Inflammatory macrophage (primary cell): ENCODE measurements at places on chromosomes 12 and 14.
A peak's percentile ranks its signal among the peaks of the same experiment; 100 is the strongest.

DNA sequence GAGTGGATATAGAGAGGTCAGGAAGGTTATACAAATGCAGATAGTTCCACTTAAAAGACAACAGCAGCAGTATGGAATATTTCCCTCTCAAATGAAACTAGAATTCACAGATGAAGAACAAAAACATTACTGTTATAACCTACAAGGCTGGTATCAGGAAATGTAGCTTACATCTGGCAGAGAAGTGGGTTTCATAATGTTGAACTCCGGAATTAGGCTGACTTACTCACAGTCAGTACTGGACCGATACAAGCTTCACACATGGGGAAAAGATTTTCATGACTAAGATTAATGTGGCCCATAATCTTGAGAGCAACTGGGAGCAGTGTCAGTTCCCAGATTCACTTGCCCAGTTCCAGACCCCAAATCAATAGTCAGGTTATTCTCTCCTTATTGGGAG, 353.9 kb downstream of the DUSP6 start:
- no peak for DNase-seq

DNA sequence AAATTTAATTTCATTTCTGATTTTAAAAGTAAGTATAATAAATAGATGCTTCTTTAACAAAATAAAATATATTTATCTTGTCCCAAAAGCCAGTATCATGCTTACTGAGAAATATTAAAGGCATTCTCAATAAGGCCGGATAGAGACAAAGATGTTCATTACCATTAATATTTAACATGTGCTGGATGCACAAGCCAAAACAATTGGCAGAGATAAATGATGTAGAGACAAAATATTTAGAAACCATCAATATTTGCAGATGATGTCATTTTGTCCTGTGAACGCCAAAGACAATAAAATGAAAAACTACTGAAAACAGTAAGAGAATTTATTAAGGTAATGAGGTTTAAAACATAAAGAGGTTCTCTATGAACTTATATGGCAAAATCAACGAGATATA, 313.5 kb downstream of the ITPR2 start:
- DNase-seq, result no peak

- no peak for DNase-seq
These were observed 10.5 kb upstream of the RFLNA start for GRCh38 chr12:124284368-124284767.

DNA sequence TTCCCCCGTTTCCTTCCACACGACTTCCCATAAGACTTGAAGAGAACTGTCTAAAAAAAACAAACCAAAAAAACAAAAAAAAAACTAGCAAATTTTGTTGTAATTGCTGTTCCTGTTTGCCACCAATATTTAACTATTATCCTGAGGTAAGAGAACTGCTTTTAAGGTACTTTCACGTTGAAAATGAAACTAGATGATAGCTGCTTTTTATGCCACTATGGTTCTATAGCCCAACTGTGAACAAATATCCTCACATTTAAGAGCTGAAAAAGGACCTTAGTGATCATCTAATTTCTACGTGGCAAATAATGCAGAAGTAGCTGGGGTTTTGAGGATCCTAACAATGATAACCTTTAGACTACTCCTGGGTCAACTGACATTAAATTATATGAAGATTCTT, 98.6 kb downstream of the TAOK3 start:
- DNase-seq, result peak; percentile 15

DNA sequence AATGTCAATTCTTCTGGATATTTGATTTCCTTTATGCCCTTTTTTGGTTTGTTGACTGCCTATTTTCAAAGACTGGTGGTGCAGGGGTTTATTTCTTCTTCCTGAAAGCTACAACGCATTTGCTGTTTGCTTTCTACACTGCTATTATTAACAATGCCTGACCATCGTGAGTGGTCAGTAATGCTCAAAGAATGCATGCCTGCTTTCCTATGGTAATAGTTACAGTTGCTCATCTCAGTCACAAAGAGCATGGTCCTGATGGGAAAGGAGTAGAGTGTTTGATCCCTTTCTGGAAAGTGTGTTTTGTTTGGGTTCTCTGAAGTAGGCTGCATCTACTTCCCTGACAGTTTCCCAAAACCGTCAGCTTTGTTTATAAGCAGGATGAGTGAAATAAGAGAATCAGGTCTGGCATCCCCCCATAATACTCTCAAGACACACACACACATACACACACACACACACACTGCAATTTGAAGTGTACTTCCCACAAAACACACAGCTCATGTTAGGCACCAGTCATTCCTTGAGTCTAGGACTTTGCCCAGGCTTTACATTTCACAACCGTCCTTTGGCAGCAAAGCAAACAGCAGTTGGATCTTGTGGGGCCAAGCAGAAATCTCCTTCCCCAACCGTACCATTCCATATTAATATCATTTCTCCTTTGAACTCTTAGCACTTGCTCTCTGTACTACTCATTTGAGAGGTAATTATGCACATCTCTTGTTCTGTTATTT, 56.6 kb downstream of the SUDS3 start:
- no peak for DNase-seq

GRCh38 chr14:20781803-20782202, 735 bp downstream of the RNASE6 start:
- DNase-seq, result no peak

GRCh38 chr12:56772625-56773024, 9.5 kb downstream of the HSD17B6 start:
- no peak for DNase-seq
